ENCODE measurements at places on chromosomes 5 and 9.
A peak's percentile ranks its signal among the peaks of the same experiment; 100 is the strongest.

DNA sequence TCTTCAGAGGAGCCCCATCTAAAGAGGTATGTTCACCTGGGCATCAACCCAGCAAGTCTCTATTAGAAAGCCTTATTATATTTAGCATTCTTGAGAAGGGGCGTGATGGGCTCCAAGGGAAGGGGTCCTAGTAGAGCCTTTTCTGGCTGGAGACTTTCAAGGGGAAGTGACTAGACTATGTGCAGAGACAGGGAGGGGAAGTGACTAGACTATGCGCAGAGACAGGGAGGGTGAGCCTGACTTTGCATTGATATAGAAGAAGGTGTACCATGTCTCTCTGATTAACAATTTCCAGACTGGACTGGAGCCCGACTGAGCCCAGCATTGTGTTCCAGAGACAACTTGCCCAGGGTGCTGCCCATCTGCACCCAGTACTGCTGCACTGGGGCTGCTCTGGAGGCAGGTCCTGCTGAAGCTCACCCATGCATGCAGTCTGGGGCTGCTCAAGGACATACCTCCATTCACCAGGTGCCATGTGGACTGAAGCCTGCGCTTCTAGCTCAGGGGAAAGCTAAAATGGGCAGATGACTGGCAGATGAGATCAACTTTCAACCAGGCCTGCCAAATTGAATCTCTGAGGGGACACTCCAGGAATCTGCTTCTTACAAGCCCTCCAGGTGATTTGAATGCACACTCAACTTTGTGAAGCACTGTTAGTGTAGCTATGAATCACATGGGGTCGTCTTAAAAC is 83.0 kb upstream of the GNA14 start:
- DNase-seq = no peak

- DNase-seq = no peak
Observed at GRCh38 chr5:79474367-79475151, 39.4 kb downstream of the HOMER1 start.

GRCh38 chr5:68240771-68241170 is 25.2 kb downstream of the PIK3R1 start:
- no peak for DNase-seq

DNA sequence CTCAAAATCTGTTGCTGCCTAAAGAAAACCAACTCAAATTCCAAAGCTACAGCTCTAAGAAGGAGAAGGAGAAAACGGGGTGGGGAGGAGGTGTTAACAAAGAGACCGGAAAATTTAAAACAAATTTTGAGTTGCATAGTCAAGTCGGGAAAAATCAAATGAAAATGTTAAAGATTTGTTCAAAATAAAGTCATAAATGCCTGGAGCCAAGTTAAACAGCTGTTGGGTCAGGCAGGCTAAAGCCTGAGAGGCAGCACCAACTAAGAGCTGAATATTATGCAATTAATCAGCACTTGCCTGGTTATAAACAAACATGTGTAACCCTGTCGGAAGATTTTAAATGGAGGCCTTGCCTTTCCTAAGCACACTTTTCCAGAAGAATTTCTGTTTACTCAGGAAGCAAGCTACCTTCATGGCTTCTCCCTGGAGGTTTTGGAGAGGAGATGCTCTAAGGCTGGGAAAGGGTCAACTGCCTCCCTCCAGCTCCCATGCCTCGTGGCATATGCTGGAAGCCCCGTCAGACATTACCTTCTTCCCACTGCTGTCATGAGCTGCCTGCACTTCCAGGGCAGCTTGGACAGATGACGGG is 270.5 kb downstream of the DMRT2 start:
- DNase-seq = no peak

DNA sequence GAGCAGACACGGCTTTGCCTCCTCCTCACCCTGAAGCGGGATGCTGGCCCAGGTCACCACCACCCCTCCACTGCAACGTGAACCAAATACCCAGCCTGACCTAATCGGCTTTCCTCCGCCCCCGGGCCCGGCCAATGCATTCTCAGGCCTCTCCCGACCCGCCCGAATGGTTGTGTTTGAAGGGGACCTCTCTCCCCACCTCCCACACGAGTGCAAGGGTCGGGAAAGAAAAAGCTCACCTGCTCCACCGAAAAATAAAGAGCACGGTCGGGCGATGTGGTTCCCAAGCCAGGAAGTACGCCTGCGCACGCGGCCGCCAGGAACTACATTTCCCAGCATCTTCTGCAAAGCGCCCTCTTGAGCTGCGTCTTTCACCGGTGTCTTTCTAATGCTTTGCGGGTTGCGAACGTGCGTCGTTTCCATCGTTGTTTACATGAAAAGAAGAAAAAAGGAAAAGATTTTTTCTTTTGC is at the start of gene ZNF883:
Gene ZNF883, minus strand, starts transcription at position 282 of the 471 bp plus-strand sequence.
- peak; percentile 27 for DNase-seq

DNA sequence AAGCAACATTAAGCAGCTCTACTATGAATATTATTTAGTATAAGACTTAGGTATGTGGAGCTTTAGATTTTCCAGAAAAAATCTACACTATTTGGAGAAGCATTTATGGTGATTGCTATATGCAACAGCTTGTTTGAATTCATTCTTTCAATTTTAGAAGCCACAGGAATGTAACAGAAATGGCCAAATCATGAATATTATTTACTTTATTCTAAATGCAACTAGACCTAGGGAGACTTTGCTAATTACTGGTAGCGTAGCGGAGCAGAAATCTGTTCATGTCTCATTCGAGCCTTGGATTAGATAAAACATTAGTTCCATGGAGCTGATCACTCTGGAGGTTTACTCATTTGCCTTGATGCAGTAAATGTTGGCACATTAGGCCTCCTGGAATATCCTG is 290.2 kb downstream of the ZNF608 start:
- DNase-seq = no peak

Data from NCI-H446 (cell line).